ENCODE measurements at places on chromosomes 7 and 10.

- no peak for DNase-seq
Measured at GRCh38 chr10:93851169-93851568, 42.6 kb upstream of the SLC35G1 start.

DNA sequence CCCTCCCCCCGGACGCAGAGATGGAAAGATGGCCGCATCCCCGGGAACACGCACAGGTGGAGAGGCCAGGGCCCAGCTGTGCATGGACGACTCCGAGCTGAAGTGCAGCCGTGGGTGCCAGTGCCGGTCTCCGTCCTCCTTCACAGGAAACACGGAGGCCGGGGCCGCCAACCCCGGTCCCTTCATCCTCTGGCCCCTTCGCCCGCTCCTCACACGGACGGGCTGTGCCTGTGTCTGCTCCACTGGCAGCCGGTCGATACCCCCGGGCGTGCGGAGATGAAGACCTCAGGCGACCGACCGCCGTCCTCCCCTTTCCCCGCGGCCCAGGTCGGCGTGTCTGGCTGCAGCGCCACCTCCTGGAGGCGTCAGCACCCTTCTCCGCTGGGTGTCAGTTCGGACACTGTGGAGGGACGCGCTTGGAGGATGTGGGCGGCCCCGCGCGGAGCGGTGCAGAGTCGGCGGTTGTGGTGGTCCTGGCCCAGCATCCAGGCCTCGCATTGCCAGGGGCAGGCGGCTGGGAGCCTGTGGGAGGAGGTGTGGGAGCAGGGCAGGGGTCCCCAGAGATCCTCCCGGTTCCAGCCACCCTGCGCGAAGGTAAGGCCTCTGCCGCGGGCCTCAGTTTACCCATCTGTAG lies 9.9 kb downstream of the ZNF511 start:
- DNase-seq = no peak

DNA sequence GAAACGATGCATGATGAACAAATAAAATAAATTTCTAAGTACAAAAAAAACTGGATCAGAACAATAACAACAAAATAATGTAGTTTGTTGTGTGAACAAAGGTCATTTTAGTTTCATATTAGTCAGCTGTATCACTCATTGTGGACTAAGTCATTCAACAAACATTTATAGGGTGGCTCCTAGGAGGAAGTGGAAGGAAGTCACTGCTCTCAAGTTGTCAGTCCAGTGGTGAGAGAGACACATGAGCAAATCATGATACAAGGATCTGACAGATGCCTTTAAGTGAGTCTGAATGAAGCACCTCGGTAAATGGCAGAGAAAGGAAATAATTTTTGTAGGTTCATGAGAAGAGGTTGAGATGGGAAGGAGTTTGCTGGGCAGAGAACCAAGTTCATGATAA lies 56.8 kb downstream of the EPDR1 start:
- no peak for DNase-seq

- no peak for DNase-seq
Measured at GRCh38 chr7:158375034-158375433, 212.6 kb downstream of the PTPRN2 start.

GRCh38 chr7:66948480-66949109 lies 27.6 kb downstream of the TMEM248 start:
- no peak for DNase-seq

DNA sequence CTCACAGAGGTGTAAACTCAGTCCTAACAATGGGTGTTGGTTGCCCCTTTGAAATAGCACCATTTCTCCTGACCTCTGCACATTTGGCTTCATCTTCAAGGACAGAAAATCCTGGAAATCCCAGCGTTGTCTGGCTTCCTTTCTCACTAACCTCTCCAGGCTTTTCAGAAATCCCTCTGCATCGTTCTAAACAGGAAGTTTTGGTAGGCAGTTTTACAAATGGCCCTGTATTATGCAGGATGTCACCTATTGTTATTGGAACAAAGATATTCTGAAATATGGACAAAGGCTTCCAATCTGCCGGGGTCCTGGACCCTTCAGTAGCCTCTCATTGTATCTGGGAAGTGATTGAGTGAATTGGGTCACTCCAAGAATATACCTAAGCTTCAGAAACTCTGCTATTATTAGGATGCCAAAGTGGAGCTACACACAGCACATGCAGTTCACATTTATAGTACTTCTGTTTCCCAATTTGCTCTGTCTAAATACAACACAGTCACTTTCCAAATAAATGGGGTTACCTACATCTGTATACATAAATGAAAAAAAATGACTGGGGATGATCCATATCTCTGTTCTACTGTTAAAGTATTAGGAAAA lies 134.8 kb upstream of the KLF6 start:
- DNase-seq = no peak

DNA sequence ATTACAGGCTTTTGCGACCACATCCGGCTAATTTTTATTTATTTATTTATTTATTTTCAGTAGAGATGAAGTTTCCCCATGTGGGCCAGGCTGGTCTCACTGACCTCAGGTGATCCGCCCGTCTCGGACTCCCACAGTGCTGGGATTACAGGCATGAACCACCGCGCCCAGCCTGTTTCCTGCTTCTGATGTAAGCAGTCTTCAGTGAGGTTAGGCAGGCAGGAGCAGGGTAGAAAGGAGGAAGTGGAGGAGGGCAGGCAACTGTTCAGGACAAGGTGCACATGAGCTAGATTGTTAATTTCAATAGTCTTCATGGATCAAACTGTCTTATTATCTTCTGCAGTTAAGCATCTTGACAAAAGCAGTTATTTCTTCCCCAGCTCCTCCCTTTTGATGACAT lies 605.0 kb downstream of the CCSER2 start:
- no peak for DNase-seq

- no peak for DNase-seq
Measured at GRCh38 chr7:139479620-139480019, 3.9 kb downstream of the KLRG2 start.

DNA sequence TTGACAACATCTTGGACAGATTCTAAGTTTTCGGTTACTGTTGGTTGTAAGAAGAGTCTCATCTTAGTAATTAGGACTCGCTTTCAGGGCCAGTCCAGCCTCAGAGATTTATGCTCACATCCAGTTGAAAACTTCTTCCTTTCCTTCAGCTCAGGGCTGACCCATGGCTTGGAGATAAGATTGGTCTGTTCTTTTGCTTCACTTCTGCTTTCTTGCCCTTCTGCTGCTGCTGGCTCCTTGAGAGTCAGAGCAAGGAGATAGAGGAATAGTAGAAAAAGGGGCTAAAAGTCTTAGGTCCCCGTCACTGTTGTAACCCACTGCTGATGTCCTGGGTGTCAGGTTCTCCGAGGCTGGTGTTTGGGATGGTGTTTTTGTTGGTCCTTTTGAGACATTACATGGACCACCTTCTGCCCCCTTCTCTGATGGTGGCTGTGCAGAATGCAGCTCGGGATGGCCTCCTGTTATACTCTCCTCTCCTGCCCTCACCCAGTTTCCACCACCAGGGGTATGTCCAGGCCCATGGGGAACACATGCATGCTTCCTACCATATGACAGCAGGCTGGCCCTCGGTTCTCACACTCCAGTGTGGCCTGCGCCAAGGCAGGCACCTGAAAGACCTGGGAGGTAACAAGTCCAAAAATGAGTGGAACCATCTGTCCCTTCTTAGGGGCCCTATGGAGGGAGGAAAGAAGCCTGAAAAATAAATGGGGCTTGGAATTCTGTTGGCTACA lies 67.8 kb upstream of the PCBD1 start:
- DNase-seq = no peak

DNA sequence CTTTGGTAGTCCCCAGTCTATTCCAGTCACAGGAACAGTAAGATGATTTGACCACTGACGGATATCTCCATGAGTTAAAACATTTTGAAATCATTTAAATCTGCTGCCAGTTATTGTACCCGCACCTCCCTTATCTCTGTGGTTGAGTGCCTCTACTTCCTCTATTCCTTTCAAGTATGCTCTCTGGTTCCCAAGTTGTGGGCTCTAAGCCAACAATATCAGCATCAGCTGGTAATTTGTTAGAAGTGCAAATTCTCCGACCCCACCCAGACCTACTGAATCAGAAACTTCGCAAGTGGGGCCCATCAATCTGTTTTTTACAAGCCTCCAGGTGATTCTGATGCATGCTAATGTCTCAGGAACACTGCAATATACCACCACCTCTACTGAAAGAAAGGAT lies 235.5 kb downstream of the CCSER2 start:
- DNase-seq = no peak

DNA sequence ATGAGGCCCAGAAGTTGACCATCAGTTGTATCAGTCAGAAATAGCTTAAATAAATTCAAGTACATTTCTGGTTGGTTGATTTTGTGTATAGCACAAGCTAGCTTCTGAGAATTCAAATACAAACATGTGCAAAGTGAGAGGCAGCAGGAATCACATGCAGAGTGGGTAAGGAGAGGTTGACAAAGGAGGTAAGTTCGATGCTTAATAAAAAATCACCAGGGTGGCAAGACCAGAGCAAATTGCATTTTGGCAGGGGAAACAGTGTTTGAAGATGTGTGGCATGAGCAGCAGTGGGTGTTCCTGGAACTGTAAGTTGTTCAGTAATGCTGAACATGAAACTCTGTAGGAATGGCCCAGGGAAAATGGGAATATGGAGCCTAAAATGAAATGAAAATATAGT lies 52.6 kb downstream of the GNAI1 start:
- no peak for DNase-seq

GRCh38 chr7:85750454-85750949 lies 563.6 kb upstream of the SEMA3D start:
- peak; percentile 14 for DNase-seq

DNA sequence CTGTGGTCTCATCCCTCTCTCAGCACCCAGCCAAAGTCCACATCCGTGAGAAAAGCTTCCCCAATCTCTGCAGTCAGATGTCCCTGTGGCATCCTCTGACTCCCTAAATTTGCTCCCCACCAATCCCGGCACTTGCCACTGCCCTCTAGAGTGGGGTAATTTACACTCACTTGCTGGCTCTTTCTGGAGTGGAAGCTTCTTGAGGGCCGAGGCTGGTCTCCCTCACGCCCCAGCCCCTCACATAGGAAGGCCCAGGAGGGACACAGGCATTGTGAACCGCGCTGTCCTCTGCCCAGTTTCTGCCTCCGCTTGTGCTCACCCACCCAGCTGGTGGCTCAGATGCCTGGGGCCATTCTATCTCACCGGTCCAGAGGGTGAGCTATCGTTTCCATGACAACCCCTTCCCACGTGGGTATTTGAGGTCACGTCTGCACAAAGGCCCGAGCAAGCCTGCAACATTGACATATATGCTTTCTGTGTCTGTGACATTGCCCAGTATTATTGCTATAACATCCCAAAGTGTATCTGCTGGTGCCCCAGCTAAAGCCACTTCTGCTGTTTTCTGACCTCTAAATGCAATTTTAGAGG lies 97.3 kb upstream of the CTBP2 start:
- DNase-seq = no peak

DNA sequence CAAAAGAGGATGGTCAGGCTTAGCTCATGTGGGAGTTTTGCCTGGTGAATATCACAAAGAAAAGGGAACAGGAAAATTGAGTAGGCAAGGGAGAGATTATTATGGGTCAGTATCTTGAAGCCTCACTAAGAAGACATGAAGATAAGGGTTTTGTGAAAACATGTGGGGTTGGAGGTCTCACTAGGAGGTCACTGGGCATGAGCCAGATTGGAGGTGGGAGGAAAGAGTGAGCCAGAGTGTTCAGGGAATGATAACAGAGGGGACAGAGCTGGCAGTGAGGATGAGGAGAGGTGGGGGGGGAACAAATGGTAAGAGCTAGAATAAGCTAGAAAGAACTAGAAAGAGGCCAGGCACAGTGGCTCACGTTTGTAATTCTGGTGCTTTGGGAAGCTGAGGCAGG lies 374.3 kb downstream of the GRID1 start:
- DNase-seq = no peak

GRCh38 chr7:88322151-88322550 lies 15.5 kb upstream of the STEAP4 start:
- DNase-seq = no peak

DNA sequence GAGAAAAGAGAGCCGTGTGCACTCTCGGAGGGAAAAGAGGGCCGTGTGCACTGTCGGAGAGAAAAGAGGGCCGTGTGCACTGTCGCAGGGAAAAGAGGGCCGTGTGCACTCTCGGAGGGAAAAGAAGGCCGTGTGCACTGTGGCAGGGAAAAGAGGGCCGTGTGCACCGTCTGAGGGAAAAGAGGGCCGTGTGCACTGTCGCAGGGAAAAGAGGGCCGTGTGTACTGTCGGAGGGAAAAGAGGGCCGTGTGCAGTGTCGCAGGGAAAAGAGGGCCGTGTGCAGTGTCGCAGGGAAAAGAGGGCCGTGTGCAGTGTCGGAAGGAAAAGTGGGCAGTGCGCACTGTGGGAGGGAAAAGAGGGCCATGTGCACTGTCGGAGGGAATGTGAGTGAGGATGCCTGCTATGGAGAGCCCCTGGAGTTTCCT lies 188.7 kb downstream of the DNAJB6 start:
- DNase-seq = no peak

DNA sequence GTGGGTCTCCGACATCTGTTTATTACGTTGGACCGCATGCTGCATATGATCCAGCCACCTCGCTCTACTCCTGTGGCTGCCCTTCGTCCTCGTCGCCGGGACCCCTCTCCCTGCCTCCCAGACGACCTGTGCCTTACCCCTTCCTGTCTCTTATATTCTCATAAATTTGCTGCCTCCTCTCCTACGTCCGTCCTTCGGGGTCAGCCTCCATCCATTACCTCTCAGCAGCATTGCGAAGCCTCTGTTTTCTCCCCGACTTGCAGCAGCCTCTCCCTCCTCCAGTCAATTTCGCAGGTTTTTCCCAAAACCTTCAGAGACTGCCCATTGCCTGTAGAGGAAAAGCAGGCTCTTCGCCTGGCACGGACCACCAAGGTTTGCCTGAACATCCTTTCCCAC lies 39.4 kb upstream of the LEP start:
- DNase-seq = no peak

GRCh38 chr10:80767963-80768362 lies 230.3 kb downstream of the SH2D4B start:
- DNase-seq = no peak

- no peak for DNase-seq
Measured at GRCh38 chr7:157151626-157152339, 13.1 kb downstream of the UBE3C start.

GRCh38 chr7:101681170-101682007 lies 52.3 kb upstream of the MYL10 start:
- DNase-seq = peak; percentile 5

GRCh38 chr7:23129036-23129435 lies 23.5 kb downstream of the KLHL7 start:
- DNase-seq = no peak

DNA sequence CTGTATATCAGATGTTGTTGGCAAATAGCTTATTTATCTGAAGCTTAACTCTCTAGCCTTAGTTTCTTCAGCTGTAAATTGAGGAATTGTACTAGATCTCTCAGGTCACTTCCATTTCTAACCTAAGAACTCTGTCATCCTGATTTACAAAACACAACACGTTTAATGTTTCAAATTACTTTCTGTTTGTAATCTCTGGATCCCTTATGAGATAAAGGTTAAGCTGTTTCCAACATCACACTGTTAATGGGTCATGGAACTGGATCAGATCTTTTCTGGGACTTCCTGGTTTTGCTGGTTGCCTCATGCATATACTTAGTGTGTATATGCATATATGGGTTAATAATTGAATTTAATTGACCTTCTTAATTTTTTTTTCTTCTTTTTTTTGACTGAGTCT lies 9.9 kb downstream of the SAMD8 start:
- DNase-seq = no peak

All from glomerular endothelial cell (primary cell).